Activated T-helper 17 cell treated with anti-CD3 and anti-CD28 coated beads, Interleukin-2, amount 50 U/mL, for 72 hours (primary cell): ENCODE measurements at places on chromosomes 7 and 10.

GRCh38 chr10:31771331-31771831 lies 157.2 kb downstream of the ARHGAP12 start:
- no peak overlapping the region for H3K4me3 ChIP-seq
- H3K36me3 ChIP-seq = no peaks in the 10 kb centered on the region
- no peaks in the 10 kb centered on the region for H3K27me3 ChIP-seq
- no peak for ATAC-seq
- no peaks in the 10 kb centered on the region for H3K4me1 ChIP-seq
- no peak overlapping the region for H3K27ac ChIP-seq

- H3K27me3 ChIP-seq = peaks cover 44% of the 10 kb centered on the region
- H3K36me3 ChIP-seq = peaks cover 5% of the 10 kb centered on the region
- no peak overlapping the region for H3K27ac ChIP-seq
- ATAC-seq = no peak
Observed at GRCh38 chr10:125158601-125159485, 1.5 kb downstream of the CTBP2 start.

DNA sequence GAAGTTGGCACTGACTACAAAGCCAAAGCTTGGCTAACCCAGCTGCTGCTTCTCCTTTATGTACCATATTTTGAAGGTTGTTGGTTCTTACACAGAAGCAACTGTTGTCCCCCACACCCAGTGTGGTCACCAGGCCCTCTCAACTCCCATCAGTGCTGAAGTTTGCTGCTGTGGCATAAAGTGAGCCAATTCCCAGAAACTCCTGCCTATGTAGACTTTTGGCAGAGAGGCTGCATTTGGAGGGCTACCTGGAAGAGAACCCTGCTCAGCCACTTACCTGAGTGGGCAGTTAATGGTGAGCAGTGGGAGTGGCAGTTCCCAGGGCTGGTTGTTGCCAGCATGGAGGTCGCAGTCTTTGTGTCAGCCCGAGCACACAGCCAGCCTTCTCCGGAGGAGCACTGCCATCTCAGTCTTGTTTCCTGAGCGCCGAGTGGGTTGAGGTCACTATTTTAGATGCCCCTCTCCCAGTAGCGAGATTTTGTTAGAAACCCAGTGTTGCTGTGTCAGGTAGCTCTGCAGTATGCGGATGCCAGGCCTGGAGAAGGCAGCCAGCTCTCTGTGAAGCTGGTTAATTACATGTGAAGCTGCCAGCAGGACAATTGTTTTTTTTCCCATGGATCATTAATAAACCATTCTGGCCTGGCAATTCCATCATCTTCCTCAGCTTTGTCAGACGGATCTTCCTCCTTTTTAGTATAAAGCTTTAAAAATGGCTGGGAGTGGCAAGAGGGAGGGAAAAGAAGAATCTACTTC lies 24.5 kb downstream of the LRRC4 start:
- no peaks in the 10 kb centered on the region for H3K27me3 ChIP-seq
- ATAC-seq = no peak
- no peak overlapping the region for H3K4me3 ChIP-seq
- H3K4me1 ChIP-seq = peaks cover 15% of the 10 kb centered on the region
- H3K36me3 ChIP-seq = peaks cover 82% of the 10 kb centered on the region

- no peaks in the 10 kb centered on the region for H3K4me1 ChIP-seq
- H3K4me3 ChIP-seq = no peak overlapping the region
- no peaks in the 10 kb centered on the region for H3K27me3 ChIP-seq
- ATAC-seq = no peak
Observed at GRCh38 chr7:52958621-52959140, 76.8 kb upstream of the POM121L12 start.

- H3K4me3 ChIP-seq = no peak overlapping the region
- no peaks in the 10 kb centered on the region for H3K27me3 ChIP-seq
- no peak overlapping the region for H3K27ac ChIP-seq
- no peak for ATAC-seq
- no peaks in the 10 kb centered on the region for H3K4me1 ChIP-seq
- no peaks in the 10 kb centered on the region for H3K36me3 ChIP-seq
Observed at GRCh38 chr10:48551861-48552591, 52.8 kb downstream of the ARHGAP22 start.

GRCh38 chr7:90834771-90835170 lies 238.7 kb downstream of the CDK14 start:
- no peaks in the 10 kb centered on the region for H3K4me1 ChIP-seq
- H3K4me3 ChIP-seq = no peak overlapping the region
- ATAC-seq = no peak
- no peaks in the 10 kb centered on the region for H3K36me3 ChIP-seq
